ENCODE measurements at places on chromosomes 2 and 18.

- no peak for DNase-seq
Measured at GRCh38 chr2:238763471-238763995, 84.4 kb upstream of the TWIST2 start.

GRCh38 chr2:100067784-100068183 lies 74.6 kb downstream of the AFF3 start:
- DNase-seq = no peak

DNA sequence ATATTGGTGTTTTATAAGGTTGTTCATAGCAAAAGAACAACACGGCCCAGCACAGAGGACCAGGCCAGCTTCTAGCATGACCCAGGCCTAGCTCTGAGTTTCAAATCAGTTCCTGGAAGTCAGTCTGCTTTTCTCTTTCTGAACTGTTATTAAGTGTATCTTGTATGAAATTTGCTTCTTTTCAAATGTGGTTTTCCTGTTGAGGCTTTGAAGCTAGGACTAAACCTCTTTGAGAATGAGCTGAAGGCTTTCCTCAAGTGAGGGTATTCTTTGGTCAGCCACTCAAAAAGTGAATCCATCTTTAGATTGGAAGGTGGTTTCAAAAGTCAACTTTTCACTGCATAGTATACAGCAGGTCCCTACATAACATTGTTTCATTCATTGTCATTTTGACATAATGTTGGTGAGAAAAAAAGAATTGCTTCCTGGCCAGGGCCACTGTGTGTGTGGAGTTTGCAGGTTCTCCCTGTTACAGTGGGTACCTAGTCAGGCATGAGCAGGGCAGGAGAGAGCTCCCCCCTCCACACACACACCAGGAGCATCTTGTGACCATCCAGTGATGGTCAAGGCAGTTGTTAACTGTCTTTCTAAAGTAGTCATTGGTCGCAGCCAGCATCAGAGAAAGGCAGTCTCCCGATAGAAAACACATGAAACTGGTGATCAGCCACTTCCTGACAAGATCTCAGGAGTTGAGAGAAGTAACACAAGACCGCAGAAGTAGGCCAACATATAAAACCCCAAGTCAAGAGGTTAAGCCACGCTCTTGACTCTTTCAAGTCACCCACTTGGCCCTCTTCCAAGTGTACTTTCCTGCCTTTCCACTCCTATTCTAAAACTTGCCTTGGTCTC lies 6.7 kb upstream of the ACAA2 start:
- no peak for DNase-seq

- DNase-seq = no peak
Measured at GRCh38 chr2:180890781-180891180, 89.6 kb upstream of the UBE2E3 start.

DNA sequence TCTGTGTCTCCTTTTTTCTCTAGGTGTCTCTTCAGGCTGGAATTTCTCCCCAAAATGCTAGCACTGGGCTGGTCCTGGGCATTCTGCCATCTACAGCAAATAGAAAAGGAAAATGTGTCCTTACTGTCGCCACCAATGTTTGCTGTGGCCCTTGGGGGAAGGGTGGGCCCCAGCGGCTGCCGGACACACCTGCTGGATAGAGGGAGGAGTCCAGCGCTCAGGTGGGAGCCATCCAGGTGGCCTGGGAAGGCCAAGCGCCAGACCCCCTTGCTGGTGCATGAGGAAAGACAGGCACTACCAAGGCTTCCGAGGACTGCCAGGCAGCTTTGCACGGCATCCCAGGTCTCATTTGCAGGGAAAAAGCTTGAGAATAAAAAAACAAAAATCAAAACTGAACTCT lies 147.7 kb upstream of the GATA6 start:
- DNase-seq = no peak

- DNase-seq = no peak
Measured at GRCh38 chr2:230711224-230711623, 1.4 kb upstream of the CAB39 start.

GRCh38 chr2:234492717-234493485 lies 4.0 kb downstream of the ARL4C start:
- DNase-seq = no peak

- DNase-seq = no peak
Measured at GRCh38 chr18:2958819-2959298, 54.1 kb downstream of the LPIN2 start.

DNA sequence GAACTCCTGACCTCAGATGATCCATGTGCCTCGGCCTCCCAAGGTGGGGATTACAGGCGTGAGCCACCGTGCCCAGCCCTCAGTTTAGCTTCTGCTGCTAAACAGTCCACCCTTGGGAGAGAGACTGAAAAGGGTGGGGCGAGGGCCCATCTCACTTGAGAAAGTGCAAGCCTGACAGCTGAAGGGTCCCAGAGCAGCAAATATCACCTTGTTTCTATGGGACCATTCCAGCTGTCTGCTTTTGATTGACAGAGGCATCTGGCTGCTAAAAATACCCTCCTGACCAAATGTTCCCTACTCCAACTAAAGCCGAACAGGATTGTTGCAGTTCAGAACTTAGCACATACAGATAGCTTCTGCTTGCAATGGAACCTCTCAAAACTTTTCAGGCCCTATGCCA lies 436 bp upstream of the SMYD1 start:
- no peak for DNase-seq

- DNase-seq = no peak
Measured at GRCh38 chr18:63542069-63542468, at the start of gene SERPINB12. TSS of gene SERPINB12 (plus strand) at chr18:63542369. CDS start at chr18:63556160, 13,791 bp downstream.

DNA sequence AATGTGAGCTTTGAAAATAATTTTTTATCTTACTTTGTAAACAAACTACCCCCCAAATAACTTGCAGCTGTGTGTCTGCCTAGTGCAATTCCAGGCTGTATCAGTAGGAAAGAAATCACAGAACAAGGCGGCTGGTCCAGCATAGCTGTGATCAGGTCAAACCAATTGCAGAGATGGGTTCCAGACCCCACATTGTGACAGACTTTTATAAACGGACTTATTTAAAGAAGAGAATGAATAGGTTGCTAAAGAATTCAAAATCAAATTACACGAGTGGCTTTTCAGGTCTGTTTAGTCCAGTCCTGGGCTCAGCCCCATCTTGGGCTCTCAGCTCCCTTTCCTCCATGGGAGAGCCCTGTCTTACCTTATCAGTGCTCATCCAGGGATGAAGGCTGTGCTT lies 11.1 kb downstream of the BMP10 start:
- DNase-seq = no peak

GRCh38 chr2:74922592-74923227 lies 35.7 kb upstream of the POLE4 start:
- DNase-seq = no peak

GRCh38 chr2:174972924-174973323 lies 32.3 kb downstream of the CHN1 start:
- DNase-seq = no peak

GRCh38 chr2:127770973-127771735 lies 39.8 kb downstream of the WDR33 start:
- no peak for DNase-seq

GRCh38 chr2:142598846-142599245 lies 278.6 kb upstream of the KYNU start:
- DNase-seq = no peak

DNA sequence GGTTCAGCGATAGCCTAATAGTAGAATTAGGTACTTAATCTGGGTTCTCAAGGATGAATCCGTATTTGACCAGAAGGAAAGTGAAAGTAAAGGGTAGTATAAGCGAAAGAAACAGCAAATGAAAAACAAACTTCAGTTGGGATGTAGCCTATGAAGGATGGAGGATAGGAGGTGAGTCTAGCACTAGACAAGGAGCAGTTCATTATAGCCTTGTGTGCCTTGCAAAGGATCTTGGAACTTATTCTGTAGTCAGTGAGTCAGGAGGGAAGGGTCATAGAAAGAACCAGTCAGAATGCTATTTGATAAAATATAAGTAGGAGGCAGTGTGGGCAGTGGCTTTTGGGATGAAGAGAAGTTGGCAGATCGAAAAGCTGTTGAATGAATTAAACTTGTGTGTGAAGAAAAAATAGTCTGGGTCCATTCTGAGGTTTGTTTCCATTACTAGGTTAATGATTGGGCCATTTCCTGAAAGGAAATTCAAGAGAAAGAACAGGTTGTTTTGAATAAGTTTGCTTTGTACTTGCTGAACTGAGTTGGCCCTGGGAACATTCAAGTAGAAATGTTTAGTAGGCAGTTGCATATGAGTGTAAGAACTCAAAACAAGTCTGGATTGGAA lies 48.5 kb downstream of the ANKRD12 start:
- DNase-seq = no peak

DNA sequence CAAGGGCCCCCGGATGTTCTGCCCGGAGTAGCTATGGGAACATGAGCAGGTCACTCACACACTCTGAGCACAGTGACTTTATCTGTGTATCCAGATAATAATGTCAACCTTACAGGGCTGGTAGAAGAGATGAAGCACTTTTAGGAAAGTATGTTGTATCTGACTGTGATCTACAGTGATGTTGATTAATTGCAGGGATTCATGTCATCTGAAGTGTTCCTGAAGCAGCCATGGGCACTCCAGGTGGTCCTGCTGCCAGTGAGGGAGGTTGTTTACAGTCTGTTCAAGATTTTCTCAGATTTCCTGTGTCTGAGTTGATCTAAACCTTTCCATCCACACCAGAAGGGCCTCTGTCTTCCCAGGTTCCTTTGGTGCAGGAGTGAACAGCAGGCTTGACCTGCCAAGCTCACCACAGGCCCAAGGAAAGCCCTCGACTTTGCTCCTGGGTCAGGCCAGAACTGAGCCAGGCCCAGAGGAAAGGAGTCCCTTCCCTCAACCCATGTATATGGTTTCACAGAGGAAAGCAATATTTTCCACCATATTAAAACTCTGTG lies 28.0 kb downstream of the KIAA2012 start:
- DNase-seq = no peak

DNA sequence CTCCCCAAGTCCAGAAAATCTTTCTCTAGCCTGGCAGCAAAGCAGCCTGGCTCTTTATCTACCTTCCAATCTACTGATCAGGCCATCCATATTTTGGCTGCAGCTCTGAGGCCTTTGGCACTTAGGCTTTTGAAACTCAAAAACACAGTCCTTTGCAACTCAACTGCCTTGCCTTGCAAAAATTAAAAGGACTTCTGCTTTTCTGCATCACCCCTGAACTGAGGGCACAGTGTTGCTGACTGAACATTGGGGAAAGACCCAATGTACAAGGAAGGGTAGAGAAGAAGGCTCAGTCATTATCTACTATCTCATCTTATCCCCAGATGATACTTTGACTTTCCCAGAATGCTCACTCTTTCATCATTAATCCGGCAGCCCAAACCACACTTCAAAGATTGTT lies 625.5 kb downstream of the ARHGAP15 start:
- no peak for DNase-seq

GRCh38 chr18:57957210-57957609 lies 86.8 kb upstream of the NEDD4L start:
- no peak for DNase-seq

DNA sequence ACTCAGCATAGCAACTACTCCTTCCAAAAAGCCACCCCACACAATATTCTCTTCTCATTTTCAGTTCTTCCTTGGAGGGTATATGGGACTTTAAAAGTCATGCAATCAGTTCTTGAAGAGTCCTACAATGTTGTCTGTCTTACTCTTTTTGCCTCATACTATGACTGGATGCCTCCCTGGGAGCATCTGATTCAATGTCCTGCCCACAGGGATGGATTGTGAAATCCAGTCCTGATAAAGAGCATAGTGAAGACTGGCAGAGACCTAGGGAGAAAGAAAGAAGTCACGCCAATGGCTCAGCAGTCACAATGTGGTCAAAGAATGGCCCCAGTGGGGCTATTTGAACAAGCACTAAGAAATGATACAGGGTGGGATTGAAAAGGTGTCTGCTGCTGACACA lies 155.1 kb upstream of the SERPINE2 start:
- no peak for DNase-seq

DNA sequence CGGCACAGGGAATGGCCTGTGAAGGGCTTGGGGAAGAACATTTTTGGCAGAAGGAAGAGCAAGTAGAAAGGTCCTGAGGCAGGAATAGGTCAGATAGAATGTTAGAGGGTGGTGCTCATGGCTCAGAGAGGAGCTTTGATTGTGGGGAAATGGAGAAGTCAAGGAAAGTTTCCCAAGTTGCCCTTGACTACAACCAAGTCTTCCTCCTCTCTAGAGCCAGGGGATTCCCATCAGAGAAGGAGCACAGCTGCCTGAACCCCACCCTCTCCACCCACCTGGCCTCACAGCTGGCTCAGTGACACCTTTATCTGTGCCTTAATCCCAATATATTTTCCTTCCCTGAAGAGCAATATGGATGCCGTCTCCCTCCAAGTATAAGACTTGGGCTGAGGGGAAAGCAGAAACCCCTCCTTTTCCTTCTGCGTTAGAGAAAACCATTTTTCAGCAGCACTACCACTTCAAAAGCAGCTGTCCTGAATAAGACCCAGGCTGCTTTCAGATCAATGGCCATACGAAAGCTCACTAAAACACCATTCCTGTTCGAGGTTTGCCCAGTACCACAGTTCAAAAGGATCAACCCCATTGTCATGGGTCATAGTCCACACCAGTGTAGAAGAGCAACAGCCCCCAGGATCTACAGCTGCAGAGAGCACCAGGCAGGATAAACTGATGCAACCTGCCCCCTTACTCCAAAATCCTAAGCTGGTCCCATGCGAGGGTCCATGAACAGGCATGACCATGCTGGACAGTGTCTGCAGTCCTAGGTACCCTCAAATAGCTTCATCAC lies 199.6 kb downstream of the AFF3 start:
- no peak for DNase-seq

- no peak for DNase-seq
Measured at GRCh38 chr18:9210966-9211365, 74.4 kb downstream of the ANKRD12 start.

- DNase-seq = no peak
Measured at GRCh38 chr2:233563663-233564430, 2.7 kb downstream of the USP40 start.

- DNase-seq = no peak
Measured at GRCh38 chr2:58601017-58601416, 359.9 kb upstream of the FANCL start.

GRCh38 chr18:11982981-11983380 lies 1.7 kb downstream of the IMPA2 start:
- DNase-seq = no peak

DNA sequence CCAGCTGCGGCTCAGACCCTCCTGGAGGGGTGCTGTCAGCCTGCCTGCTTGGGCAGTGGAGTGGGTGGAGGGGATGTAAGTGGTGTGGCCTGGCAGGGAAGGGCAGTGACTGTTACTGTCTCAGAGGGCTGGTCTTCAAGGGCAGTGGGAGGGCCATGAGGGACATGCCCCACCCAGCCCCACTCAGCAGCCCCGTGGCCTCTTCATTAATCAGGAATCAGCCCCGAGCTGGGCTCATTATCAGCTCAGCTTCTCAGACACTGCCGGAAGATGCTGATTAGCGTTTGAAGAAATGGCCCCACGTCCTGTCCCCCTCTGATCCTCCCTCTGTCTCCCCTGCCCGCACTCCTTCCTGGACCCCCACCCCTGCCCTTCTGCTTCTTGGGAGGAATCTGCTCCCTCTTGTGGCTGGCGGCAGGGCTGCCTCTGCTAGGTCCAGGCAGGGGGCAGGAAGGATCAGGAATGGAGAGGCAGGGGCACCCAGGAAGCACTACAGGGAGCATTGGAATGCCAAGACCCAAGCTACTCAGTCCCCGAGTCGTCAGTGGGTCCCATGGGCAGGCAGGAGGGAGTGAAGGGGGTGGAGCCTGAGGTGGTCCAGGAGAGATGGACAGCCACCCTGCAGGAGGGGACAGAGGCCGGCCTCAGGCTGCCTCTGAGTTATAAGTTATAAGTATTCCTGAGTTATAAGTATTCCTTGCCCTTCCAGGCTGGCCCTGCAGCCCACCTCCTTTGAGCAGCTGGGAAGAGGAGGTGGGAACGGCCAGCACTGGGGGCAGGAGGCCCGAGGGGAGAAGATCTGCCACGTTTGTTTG lies 7.0 kb downstream of the ASIC4 start:
- DNase-seq = no peak

Measured in left forelimb (tissue), 1 donor.